ENCODE measurements at places on chromosomes 4 and X.

- no peak for DNase-seq
These were observed 591.5 kb downstream of the GALNTL6 start for GRCh38 chr4:172404676-172405075.

GRCh38 chr4:531076-531475 is 32.1 kb downstream of the PIGG start:
- no peak for DNase-seq

DNA sequence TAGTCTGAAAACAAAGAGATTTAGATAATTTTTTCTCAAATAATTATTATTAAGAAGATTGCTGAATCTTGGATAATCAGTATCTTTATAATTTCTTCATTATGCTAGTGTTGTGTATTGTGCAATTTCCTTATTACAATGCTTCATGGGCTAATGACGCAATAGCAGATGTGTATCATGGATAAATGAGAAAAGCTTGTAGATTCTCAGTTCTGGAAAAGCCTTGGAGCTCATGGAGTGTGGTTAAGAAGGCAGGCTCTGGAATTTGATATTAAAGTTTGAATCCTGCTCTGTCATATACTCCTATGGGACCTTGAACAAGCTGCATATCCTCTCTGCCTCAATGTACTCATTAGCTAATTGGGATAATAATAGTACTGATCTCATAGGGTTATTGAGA is 18.9 kb upstream of the CXCL8 start:
- no peak for DNase-seq

GRCh38 chr4:89665662-89666061 is 171.3 kb downstream of the SNCA start:
- DNase-seq, result no peak

DNA sequence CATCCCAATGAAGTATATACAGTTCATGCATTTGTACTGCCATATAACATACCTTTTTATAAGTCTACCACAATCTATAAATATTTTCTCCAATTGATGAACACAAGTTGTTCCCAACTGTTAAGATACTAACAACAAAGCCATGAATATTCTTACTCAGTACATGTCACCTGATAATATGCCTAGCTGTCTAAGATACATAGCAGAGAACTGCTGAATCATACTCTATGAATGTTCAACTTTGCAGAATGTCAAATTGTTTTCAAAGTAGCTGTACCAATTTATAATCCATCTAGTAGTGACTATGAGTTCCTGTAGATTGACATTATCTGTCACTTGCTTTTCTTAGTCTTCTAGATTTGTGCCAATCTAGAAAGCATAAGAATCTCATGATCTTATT is 84.9 kb downstream of the RAB28 start:
- no peak for DNase-seq

GRCh38 chrX:133482056-133482952 is 67.0 kb upstream of the GPC4 start:
- DNase-seq, result no peak

DNA sequence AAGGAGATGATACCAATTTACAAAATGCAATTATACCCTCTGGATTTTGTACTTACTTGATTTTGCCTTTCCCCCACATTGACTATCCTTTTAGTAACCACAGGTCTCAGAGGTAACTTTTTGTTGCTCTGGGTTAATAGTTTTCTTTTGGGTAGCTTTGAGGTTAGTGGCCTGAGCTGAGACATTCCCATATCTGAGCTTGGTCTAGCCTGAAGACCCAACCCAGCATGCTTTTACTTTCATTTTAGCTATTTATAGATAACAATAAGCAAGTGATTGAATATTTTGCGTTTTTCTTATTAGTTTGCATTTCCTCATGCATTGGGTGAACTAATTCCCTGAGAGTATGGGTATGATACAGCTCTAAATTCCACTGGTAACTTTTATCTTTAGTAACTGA is 11.8 kb downstream of the HTN1 start:
- DNase-seq, result no peak

DNA sequence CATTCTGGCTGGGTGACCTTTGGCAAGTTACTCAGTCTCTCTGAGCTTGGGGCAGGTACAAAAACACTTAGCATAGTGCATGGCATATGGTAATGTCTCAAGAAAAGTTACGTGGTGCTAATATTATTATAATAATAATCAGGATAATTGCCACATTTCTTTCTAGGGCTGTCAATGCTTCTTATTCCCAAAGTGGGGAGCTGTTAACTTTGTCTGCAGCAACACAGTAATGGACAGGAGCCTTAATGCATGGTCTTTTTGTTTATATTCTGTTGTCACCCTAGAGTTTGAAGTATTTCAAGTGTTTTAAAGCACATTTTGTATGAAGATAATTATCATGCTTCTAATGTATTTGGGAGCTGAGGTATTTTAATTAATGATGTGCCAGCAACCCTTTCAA is 121.8 kb downstream of the FHIP1A start:
- DNase-seq, result no peak

DNA sequence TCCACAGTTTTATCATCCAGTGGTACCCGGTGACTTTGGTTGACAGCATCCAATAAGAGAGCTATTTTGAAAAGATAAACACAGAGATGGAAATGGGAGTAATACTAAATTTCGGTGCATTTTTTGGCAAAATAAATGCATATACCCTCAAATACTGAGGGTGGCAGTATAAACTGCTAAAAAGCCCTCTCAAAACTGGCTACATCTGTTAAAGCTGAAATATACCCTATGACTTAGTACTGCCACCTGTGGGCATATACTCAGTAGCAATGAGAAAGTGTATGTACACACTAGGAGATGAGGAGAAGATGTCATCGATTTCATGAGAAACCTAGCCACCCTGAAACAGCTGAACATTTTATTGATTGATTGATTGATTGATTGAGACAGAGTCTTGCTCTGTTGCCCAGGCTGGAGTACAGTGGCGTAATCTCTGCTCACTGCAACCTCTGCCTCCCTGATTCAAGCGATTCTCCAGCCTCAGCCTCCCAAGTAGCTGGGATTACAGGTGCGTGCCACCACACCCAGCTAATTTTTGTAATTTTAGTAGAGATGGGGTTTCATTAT is 12.2 kb upstream of the TMEM128 start:
- DNase-seq, result no peak

DNA sequence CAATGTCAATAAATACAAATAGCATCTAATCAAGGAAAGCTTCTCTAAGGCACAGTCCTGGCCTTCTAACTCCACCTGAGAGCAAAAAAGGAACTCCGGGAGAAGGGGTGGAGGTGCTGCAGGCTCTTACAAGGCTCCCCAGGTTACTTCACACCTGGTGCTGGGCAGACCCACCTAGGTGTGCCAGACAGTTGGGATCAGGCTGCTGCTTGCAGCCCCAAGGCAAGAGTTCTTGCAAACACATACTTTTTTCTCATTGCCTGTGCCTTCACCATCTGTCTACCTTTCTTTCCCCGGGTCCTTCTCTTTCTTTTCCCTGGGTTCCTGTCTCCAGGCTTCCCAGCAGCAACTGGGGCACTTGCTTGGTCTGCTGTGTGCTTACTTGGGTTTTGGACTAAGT is 81.4 kb upstream of the STIM2 start:
- DNase-seq, result no peak

- DNase-seq, result no peak
These were observed 226.9 kb upstream of the HCCS start for GRCh38 chrX:10884246-10884645.

- no peak for DNase-seq
These were observed 12.4 kb upstream of the CYBB start for GRCh38 chrX:37767430-37767829.

DNA sequence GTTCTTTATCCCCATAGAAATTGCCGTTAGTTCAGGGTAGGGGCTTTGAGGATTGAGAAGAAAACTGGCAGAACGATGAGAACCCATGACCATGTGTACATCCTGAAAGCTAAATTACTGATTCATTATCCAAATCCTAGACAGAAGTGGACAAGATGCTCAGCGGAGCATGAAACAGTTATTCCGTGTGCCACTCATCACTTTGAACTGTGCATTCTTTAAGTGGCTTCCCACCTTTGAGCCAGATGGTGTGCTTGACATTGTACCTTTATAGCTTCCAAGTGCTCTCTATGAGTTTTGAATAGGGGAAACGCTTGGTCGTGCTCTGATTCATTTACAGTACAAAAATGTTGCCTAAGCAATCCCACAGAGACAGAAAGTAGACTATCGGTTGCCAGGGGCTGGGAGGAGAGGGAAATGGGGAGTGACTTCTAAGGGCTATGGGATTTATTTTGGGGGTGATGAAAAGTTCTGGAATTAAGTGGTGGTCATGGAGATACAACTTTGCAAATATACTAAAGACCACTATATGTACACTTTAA is 100.0 kb downstream of the DOCK11 start:
- DNase-seq, result no peak

- no peak for DNase-seq
These were observed 1742.8 kb downstream of the PCDH7 start for GRCh38 chr4:32462944-32463343.

- no peak for DNase-seq
These were observed 4.0 kb downstream of the HNRNPH2 start for GRCh38 chrX:101411984-101412383.

DNA sequence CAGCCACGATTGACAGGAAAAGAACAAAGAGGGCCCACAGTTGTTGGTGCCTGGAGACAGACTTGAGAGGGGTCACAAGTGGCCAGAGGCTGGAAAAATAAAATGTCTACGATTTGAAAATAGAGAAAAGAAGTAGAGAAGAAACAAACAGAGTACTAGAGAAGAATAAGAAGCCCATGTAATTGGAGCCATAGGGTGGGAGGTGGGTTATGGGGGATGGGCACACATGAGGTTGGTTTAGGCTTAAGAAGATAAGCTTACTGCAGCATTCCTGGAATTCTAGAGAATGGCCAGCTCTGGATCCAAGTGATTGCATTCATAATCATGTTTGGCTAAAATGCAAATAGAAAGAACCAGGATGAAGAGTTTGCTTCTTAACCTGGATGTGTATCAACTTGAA is 210.7 kb downstream of the MAML3 start:
- no peak for DNase-seq

DNA sequence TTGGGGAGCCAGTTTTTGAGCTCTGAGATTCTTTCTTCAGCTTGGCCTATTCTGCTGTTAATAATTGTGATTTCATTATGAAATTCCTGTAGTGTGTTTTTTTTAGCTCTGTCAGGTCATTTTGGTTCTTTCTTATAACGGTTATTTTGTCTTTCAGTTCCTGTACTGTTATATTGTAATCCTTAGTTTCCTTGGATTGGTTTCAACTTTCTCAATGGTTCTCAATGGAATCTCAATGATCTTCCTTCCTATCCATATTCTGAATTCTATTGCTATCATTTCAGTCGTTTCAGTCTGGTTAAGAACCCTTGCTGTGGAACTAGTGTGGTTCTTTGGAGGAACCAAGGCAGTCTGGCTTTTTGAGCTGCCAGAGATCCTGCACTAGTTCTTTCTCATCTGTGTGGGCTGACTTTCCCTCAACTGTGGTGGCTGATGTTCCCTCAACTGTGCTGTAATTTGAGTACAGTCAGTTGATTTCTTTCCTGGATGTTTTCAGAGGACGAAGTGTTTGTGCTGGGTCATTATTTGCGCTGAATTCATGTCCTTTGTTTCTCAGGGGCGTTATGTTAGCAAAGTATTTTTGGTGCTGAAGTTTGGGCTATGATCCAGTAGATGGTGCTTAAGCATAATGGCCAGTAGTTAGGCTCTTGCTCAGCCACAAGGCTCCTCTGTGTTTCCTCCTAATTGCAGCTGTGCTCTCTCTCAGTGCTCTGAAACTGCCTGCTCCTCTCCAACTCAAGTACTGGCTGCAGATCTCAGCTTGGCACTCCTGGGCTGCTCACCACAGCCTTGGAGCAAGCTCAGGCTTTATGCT is 27.5 kb downstream of the ENPEP start:
- no peak for DNase-seq

- DNase-seq, result no peak
These were observed 1.6 kb downstream of the ANKRD50 start for GRCh38 chr4:124710911-124711310.

DNA sequence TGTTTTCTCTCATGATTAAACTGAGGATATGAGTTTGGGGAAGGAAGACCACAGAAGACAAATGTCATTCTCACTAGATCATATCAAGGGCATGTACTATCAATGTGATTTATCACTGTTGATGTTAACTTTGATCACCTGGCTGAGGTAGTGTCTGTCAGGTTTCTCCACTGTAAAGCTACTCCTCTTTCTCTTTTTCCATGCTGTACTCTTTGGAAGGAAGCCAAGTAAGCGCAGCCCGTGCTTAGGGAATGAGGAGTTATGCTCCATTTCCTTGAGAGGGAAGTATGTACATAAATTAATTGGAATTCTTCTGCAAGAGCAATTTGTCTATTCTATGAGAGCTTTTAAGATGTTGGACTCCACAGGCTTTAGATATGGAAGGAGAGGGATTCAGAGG is 4.0 kb upstream of the KANTR start:
- DNase-seq, result no peak

DNA sequence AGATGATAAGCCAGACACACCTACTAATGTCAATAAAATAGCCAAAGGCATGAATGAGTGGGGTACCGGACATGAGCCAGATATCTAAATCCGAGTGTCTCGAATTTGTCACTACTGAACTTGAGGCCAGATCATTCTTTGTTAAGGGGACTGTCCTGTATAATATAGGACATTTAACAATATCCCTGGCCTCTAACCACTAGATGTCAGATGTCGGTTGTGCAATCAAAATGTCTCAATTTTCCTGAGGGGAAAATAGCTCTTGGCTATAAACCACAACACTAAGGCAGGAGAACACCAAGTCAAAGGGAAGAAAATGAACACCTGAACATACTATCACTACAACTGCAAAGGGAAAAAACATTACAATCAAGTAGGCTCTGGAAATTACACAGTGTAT is 154.5 kb downstream of the GPM6A start:
- DNase-seq, result no peak

DNA sequence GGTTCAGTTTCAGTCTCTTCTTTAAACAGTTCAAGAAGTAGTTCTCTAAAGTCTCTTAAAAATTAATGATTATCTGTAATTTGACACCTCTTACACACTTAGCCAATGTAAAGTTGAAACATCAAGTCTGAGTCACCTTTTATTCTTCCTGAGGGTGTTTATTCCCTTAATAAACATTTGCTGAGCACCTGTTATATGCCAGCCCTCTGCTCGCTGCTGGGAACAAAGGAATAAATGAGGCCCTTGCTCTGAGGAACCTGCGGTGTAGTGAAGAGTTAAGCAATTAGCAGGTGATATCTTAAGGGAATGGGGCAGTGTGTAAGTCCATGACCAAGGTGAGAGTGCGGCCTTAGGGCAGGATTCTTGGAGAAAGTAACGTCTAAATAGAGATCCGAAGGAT is 5.2 kb upstream of the NDNF start:
- DNase-seq, result no peak

DNA sequence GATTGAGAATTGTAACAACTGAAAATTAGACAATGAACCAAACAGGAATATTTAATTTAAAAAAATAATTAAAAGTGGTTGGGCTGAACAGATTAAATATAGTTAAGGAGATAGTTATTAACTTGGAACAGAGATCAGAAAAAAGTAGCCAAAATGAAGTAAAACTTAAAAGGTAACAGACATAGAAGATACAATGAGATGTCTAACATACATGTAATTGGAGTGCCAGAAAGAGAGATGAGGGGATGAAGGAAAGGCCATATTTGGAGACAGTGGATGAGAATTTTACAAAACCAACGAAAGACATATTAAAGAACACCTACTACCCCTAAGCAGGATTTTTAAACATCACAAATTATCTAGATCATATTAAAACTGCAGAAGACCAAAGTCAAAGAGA is 8.0 kb downstream of the TBC1D9 start:
- no peak for DNase-seq

GRCh38 chrX:17563515-17563914 is 173.8 kb upstream of the SCML1 start:
- no peak for DNase-seq

Measured in activated effector memory CD4-positive, alpha-beta T cell treated with Interleukin-2 at 50 U/mL for 16 hours (primary cell).